ENCODE measurements at places on chromosomes 7 and 10. TPM values are rescaled to one million over a fixed set of nuclear protein-coding genes. Genes with fewer than 3 reads are reported as not detected.
A peak's percentile ranks its signal among the peaks of the same experiment; 100 is the strongest.

The GIMAP5 gene
- 47.6 TPM for total RNA-seq

- DNase-seq: no peak
These were observed 14.6 kb upstream of the ECHDC3 start for GRCh38 chr10:11727563-11727962.

DNA sequence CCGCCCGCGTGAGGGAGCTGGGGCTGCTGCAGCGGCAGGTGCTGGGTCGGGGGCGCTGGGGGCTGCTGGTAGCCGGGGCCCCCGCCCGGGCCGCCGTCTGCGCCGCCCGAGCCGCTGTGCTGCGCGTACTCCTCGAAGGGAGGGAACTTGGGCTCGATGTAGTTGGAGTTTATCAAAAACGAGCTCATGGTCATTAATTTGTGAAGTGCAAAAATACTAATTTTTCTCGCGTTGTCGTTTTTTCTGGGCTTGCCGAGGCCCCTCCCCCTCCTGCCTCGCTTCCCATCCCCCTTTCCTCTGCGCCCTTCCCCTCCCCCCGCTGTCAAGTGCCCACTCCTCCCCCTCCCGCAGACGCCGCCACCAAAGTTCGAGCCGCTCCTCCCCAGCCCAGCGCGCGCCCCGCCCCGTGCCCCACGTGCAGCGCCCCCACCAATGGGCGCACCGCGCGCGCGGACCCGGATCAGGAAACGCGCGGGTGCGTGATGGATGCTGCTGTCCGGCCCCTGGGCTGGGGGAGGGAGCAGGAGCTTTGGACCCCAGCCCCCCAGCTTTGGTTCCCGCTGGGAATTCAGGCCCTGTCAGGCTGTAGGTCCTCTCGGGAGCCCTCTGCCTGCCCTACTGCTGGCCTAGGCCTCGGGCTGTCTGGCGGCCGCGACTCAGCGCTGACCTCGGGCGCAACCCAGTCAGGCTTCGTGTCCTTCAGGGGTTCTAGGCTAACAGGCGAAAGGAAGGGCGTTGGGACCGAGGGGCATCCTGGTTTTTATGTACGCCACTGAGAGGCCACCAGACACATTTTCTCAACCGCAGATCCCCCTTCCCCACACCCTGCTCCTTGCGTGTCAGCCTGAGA lies at the start of gene HOXA4:
TSS of gene HOXA4 (minus strand) at position 218 of the 850 bp plus-strand sequence. CDS start at position 194, 24 bp downstream.
- peak; percentile 83 for DNase-seq

GRCh38 chr7:115526278-115526677 lies 504.3 kb downstream of the TFEC start:
- DNase-seq: no peak

- peak; percentile 79 for DNase-seq
These were observed 7.1 kb upstream of the AMZ1 start for GRCh38 chr7:2680792-2681490.

- DNase-seq: no peak
These were observed 32.6 kb downstream of the NET1 start for GRCh38 chr10:5445006-5445405.

DNA sequence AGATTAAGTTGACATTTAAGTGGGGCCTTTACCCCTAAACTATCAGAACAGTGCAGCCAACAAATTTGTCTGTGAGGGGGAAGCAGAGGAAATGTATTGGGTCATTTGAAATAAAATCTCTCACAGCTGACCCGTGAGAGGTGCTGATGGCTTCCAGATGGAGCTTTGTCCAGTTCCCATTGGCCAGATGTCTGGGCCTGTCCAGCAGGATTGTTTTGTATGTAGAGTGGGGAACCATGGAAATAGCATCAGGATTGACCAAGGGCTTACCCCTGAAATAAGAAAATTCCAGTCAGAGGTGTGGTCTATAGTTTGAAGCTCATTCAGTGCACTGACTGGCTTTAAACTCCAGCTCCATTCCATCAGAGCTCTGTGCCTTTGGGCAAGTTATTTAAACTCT lies 50.6 kb downstream of the INHBA start:
- no peak for DNase-seq

- DNase-seq: no peak
These were observed 196.5 kb downstream of the ACTR3B start for GRCh38 chr7:152956006-152956405.

The FAM20C gene
- total RNA-seq: 0.59 TPM

GRCh38 chr10:29687421-29688164 lies 52.8 kb upstream of the SVIL start:
- no peak for DNase-seq

DNA sequence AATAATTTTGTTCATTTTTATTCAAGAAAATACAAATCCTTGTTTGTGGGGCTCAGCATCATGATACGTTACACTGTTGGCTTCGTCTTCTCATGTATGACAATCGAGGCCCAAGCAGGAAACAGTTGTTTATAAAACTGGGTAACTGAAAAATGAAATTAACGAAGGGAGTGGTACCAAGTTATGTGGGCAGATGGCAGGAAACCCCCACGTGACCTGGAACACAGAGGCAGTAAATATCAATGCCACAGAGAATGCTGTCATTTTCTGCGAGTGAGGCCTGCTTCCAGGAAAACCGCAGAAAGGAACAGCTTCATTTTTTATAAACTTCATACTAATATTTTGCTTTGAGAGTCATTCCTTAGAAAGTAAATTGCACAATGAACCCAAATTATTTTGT lies 201.0 kb upstream of the ADARB2 start:
- DNase-seq: peak; percentile 81

Measured in activated CD4-positive, alpha-beta T cell treated with anti-CD3 and anti-CD28 coated beads for 36 hours (primary cell).